ENCODE measurements at places on chromosomes 13 and 19.

GRCh38 chr13:113732961-113733950 lies 25.8 kb upstream of the TMEM255B start:
- DNase-seq: no peak

- no peak for DNase-seq
Measured at GRCh38 chr19:51251468-51251820, 564 bp downstream of the SIGLECL1 start.

DNA sequence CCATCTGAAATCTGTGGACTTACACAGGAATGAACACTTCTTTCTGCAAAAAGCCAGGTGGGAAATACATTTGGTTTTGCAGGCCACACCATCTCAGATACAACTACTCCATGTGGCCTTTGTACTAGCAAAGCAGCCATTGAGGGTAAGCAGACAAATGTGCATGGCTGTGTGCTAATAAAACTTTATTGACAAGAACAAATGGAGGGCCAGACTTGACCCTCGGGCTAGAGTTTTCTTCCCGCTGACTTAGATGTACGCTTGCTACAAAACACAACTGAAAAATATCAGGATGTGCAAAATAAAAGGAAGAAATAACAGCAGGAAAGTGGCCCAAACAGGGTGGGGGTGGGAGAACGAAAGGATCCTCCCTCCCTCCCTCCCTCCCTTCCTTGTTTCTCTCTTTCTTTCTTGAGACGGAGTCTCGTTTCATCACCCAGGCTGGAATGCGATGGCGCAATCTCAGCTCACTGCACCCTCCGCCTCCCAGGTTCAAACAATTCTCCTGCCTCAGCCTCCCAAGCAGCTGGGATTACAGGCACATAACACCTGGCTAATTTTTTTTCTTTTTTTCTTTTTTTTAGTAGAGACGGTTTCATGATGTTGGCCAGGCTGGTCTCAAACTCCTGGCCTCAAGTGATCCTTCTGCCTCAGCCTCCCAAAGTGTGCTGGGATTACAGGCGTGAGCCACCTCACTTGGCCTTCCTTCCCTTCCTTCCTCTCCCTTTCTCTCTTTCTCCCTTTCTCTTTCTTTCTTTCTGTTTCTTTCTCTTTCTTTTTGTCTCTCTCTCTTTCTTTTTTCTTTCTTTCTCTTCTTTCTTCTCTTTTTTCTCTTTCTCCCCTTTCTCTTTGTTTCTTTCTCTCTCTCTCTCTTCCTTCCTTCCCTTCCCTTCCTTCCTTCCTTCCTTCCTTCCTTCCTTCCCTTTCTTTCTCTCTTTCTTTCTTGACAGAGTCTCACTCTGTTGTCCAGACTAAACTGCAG lies 29.3 kb downstream of the CCL25 start:
- DNase-seq: no peak

DNA sequence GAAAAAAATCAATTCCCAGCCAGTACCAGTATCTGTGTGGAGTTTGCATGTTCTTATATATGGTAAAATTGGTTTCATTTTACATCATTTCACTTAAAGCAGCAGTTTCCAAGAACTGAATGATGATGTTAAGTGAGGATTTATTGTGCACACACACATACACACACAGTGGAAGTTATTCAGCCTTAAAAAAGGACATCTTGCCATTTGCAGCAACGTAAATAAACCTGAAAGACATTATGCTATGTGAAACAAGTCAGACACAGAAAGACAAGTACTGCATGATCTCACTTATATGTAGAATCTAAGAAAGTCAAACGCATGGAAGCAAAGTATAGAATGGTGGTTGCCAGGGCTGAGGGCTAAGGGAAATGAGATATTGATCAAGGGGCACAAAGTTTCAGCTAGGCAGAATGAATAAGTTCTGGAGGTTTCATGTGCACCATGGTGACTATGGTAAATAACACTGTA lies 5.3 kb downstream of the SIGLECL1 start:
- no peak for DNase-seq

- DNase-seq: no peak
Measured at GRCh38 chr13:75486146-75487062, 4.4 kb upstream of the TBC1D4 start.

GRCh38 chr13:110280231-110280813 lies 26.6 kb downstream of the COL4A1 start:
- DNase-seq: no peak

DNA sequence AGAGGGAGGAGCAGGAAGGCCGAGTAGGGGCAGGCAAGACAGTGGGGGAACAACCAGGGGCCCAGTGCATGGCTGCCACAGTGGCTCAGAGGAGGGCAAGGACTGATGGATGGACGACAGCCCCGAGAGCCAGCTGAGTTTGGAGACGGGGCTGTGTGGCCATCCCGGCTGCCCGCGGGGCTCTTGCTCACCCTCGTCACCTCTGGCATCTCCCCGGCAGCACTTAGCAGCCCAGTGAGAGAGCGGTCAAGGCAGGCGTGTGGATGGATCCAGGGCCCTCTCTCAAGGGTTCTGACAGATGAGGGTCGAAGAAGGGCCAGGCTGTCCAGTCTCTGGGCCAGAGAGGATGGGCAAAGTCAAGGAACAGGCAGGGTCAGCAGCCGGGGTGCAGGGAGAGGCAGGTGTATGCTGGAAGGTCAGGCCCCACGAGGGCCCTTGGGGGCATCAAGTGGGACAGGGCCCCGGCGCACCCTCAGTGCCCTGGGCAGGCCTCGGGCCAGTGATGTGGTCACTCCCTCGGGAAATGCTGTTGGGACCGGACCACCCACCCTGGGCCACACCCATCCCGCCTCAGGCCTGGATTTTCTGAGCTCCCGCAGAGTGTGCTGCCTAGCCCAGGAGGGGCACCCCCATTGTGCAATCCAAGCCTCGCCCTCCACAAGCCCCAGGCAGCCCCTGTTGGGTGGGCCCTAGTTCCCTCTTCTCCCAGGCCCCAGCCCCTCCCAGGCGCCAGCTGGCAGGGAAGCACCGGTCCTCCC lies 56.4 kb upstream of the TPM4 start:
- DNase-seq: no peak
